AG09309 (cell line): ENCODE measurements at places on chromosomes 2 and 18.

DNA sequence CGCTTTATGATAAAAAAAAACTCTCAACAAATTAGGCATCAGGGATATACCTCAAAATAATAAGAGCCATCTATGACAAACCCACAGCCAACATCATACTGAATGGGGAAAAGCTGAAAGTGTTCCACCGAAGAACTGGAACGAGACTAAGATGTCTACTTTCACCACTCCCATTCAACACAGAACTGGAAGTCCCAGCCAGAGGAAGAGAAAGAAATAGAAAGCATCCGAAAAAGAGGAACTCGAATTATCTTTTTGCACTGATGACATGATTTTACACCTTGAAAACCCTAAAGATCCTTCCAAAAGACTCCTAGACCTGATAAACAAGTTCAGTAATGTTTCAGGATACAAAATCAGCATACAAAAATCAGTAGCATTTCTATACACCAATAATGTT lies 121.6 kb downstream of the ZRANB3 start:
- DNase-seq = no peak

- DNase-seq = no peak
Observed at GRCh38 chr2:67213270-67213670, 183.9 kb upstream of the ETAA1 start.

- DNase-seq = peak; percentile 80
Observed at GRCh38 chr2:108573061-108573460, 38.8 kb downstream of the LIMS1 start.

DNA sequence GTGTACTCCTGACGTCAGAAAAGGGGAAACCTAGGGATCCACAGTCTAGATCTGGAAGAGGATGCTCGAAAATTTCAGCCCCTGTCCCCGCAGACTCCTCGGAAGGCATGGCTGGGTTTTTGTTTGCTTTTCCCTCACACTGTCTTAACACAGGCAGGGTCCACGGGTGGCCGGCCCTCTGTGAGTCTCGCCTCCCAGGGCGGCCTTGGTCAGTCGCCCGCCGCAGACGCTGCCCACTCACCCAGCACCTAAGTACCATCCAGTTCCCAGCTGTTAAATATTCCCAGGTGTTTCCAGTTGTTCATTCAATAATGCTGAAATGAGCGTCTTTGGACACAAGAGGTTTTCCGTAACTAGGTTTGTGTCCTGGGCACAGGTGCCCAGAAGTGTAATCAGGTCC lies 193.2 kb downstream of the TWIST2 start:
- DNase-seq = no peak

- no peak for DNase-seq
Observed at GRCh38 chr2:216362730-216363129, 9.6 kb downstream of the MARCHF4 start.

DNA sequence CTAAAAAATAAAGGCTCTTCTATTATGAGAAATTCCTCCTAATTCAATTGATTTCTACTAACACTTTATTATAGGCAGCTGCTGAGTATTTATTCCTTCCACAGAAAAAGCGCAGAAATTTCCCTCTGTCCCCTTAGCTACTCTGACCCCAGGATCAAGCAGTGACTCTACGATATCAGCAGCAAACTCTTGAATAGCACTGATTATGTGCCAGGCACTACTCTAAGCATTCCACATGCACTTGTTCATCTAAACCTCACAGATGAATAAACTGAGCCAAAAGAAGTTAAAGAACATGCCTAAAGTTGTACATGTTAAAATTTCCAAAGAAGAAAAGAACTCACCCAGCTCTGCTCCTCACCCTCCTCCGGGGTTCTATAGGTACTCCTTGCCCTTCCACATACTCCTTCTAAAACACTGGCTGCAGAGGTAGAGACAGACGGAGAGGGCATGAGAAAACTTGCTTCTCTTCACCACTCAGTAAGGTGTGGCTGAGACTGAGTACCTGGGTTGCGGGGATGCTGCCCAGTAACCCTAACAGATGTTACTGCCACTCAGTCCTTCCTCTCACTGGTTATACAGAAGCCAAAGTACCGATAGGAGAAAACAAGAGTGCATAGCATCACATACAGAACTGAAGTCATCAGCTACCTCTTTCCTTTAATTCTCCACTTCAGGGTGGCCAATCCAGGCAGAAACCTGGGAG lies 9.9 kb downstream of the C1D start:
- no peak for DNase-seq

- peak; percentile 37 for DNase-seq
Observed at GRCh38 chr2:109486711-109487535, 126.8 kb downstream of the SEPTIN10 start.

- peak; percentile 99 for DNase-seq
Observed at GRCh38 chr2:65367524-65367923, 64.9 kb downstream of the SPRED2 start.

GRCh38 chr2:56465491-56465890 lies 281.7 kb downstream of the CCDC85A start:
- DNase-seq = no peak

DNA sequence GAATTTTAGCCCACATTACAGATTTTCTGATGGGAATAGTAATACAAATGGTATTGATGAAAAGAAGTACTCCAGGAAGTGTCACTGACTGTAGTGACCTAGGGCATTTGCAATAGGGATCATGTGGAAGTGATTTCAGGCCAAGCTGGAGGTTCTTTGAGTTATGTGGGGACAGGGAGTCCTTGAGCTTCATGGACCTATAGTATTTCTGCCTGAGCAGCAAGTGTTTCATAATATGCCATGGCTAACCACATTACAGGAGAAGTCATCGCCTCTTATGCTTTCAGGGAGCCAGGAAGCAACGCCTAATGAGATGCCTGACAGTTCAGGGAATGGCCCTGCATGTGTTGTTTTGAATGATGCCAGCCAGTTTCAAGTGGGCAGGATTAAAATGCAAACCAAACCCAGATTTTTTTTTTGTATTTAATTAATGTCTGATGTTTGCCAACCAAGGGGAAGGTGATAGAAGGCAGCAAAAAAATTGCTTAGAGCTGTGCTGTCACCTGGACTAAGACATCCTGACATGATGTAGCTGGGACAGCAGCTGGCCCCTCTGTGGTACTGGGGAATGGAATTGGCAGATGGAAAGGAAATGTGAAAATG lies 109.5 kb downstream of the RAPGEF4 start:
- DNase-seq = no peak

GRCh38 chr2:150166313-150167051 lies 321.0 kb downstream of the RND3 start:
- DNase-seq = no peak

- no peak for DNase-seq
Observed at GRCh38 chr18:5309888-5310470, 14.5 kb upstream of the ZBTB14 start.

DNA sequence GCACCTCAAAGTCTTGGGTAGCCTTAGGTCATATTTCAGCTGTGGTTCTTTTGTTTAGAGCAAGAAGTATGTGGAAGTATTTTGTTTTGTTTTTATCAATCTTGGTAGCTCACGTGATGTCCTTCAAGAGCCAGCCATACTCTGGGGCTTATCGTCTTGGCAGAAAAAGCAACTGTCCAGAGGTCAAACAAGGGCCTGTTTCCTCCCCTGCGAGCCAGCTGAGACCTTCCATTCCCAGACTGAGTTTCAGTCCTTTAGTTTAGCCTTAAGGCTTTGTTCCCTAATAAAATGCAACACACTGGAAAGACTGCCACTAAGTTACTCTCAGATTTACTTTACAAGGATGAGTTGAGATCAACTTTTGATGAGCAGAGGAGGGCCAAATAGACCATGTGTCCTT lies 63.5 kb downstream of the TXNL1 start:
- no peak for DNase-seq

- no peak for DNase-seq
Observed at GRCh38 chr2:217513258-217513657, 489.5 kb downstream of the TNS1 start.

DNA sequence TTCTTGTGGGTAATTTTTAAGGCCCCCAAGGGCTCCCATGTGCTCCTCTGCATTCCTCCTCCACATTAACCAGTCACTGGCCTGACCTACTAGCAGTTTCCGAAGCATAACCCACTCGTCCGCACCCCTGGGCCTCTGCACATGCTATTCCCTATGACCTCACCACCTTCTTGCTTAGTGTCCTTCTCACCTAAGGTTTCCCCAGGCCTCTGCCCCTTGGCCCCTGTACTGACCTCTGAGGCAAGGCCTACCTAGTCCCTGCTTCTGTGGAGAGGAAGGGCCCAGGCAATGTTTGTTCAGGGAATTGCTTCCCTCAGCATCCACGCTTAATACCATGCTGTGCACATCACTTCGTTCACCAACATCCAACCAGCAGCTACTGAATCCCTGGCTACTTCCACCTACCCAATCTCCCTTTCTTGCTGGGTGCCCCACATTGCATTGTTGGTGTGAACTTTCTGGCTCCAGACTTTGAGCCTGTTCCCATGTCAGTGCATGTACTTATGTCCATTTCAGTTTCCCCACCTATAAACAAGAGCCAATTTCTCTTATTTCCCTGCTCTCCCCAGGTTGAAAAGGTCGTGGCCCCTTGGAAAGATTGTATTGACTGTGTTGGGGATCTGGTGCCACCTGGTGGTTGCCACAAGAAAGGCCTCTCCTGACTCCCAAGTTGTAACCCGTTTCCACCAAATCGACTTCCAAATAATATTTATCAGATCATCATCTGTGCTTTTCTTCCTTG lies 19.2 kb upstream of the TMEM177 start:
- no peak for DNase-seq

- no peak for DNase-seq
Observed at GRCh38 chr2:215979620-215980019, 33.7 kb downstream of the MREG start.
